ENCODE measurements at places on chromosomes 4 and X.

DNA sequence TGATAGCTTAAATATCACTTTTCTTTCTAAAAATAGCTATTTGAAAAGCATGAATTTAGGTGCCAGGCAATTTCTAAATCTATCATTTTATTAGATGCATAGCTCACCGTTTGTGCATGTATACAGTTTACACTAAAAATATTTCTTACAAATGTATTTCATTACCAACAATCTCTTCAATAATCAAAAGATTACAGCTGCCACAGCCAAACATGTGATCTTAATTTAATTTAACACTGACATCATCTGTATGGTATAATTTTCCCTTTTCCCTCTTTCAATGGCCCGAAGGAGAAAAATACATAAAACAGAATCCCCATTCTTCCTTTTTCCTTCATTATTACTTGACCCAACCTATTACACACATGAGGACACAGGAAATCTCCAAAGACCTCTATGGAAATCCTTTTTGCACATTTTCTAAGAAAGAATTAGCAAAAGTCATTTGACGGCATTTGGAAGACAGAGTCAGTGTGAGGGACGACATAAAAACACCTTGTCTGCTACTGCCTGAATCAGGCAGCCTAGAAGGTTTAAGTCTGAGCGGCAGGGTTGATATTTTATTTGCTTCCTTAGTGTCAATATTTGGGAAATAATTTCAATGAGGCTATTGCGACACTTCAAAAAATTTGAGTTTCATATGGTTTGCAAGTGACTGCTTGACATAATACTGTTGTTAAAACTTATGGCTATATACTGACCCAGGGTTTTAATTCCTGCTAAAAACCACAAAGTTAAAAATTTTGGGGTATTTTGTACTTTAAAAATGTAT is 111.2 kb downstream of the TTC29 start:
- no peak for DNase-seq

DNA sequence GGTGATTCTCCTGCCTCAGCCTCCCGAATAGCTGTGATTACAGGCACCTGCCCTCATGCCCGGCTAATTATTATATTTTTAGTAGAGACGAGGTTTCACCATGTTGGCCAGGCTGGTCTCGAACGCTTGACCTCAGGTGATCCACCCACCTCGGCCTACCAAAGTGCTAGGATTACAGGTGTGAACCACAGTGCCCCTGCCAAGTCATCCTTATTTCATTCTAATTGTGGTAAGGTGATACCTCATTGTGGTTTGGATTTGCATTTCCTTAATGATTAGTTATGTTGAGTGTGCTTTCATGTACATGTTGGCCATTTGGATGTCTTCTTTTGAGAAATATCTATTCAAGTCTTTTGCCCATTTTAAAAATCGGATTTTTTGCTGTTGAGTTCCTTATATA is 93.0 kb downstream of the USP9X start:
- no peak for DNase-seq

DNA sequence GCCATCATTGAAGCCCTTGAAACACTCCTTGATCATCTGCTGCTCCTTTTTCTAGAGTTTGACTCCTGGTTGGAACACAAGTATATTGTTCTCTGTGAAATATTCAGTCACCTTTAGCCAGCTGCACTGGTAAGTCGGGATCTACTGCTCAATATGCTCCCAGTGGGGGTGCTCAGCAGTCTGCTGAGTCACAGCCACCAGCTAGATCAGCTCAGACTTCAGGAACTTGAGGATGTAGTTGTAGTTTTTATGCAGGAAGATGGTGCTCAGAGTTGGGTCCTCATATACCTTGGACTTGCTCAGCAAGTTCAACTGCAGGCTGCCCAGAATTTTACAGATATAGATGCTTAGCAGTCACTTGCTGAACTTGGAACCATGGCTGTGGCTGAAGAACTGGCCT is 202.5 kb upstream of the RPL34 start:
- no peak for DNase-seq

DNA sequence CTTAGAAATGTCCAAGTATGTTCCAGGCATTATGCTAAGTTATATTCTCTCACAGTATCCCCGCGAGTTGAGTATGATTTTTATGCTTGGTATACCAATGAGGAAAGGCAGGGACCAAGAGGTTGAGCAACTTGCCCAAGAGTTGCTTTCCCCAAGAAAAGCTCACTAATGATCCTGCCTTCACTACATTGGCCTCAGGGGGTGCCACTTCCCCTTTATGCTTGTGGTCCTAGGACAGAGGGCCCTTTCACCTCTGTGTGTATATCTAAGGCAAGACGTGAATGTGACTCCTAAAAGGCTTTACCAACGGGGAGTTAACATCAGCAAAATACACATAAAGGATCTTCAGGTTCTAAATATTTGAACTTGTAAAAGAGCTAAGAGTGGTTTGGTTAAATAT is 164.4 kb upstream of the CPEB2 start:
- no peak for DNase-seq

DNA sequence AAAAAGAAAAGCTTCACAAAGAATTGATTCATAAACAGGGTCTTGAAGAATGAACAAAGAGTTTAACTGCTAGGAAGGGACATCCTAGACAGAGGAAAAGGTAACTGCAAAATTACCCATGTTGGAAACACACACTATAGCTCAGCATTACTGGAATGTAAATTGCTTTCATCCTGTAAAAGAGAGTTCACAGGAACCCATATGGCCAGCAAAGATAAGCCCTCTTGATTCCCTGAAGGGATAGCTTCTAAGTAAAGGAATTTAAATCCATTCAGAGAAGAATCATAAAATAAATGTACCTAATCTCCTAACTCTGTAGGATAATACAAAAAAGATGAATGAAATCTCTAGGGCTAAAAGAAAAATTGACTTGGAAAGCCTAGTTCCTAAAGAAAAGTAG is 107.1 kb upstream of the INTU start:
- no peak for DNase-seq

DNA sequence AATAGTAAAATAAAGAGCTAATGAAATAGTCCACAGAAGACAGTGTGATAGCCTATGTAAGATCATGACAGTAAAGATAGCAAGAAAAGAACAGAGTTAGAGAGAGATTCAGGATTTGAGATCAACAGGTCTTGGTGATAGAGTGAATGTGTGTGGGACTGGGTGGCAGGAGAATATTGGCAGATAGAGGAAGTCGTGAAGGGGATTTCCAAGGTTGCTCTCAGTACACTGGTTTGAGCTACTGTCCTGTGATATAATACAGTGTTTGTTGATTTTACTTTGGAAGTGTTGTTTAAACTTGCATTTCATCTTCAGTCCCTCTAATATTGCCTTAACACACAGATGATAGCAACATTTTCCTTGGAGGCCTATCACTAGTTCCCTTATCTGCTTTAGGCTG is 44.1 kb downstream of the DTHD1 start:
- no peak for DNase-seq

GRCh38 chr4:38132107-38132673 is 172.0 kb downstream of the PTTG2 start:
- no peak for DNase-seq

GRCh38 chrX:153549807-153550206 is 32.4 kb downstream of the ATP2B3 start:
- no peak for DNase-seq

GRCh38 chrX:153773218-153773611 is 7.6 kb upstream of the SRPK3 start:
- no peak for DNase-seq

DNA sequence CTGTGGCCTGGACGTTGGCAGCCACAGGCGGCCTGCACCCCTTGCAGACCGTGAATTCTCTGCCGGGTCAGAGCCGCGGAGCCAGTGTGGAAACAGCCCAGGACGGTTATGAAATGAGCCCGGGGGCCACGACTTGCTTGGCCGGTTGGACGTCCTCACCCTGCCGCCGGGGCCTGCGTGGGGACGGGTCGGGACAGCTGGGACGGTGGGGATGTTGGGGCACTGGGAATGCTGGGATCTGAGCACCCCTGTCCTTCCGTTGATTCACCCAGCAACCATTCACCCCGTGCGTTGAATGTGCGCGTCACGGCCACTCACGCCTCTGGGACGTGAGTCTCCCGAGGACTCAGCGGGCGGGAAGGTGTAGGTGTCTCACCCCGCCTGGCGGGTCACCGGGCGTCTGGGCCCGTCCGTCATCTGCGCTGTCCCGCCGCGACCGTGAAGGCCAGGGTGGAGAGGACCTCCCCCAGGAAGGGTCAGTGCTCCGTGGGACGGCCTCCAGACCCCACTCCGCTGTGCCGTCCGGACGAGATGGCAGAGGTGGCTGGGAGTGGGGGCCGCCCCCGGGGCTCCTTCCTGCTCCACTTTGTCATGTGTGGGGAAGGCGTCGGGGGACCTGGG is 4.5 kb upstream of the PLCXD1 start:
- DNase-seq: no peak

- DNase-seq: no peak
Observed at GRCh38 chr4:19823781-19824180, 427.9 kb upstream of the SLIT2 start.

- DNase-seq: no peak
Observed at GRCh38 chr4:57865264-57865663, 755.1 kb upstream of the IGFBP7 start.

All from NCI-H2081 treated with DMSO at 0.1 percent for 48 hours (cell line).